ENCODE measurements at places on chromosomes 12 and 14. TPM values are rescaled to one million over a fixed set of nuclear protein-coding genes. Genes with fewer than 3 reads are reported as not detected.
A peak's percentile ranks its signal among the peaks of the same experiment; 100 is the strongest.

Gene CPNE6
- not detected for total RNA-seq

Gene CLEC4D
- 0.11 TPM for total RNA-seq

Gene DAO
- not detected for total RNA-seq

Gene HOXC11
- total RNA-seq, result not detected

Gene GALNT6
- 1.7 TPM for total RNA-seq

Gene PIWIL1
- not detected for total RNA-seq

Gene SLC6A13
- 3.2 TPM for total RNA-seq

Gene YAF2
- total RNA-seq, result 86.1 TPM

Gene TMEM263
- 35.8 TPM for total RNA-seq

Gene NPFF
- total RNA-seq, result not detected

Gene IFNG-AS1
- total RNA-seq, result not detected

Gene GALNT16
- 94.9 TPM for total RNA-seq

Gene ACADS
- 108 TPM for total RNA-seq

Gene ISCA2
- total RNA-seq, result 38.4 TPM

Gene CAPZA3
- total RNA-seq, result not detected

- DNase-seq, result peak; percentile 22
Measured at GRCh38 chr12:3020850-3021435, 56.2 kb upstream of the TSPAN9 start.

- no peak for DNase-seq
Measured at GRCh38 chr12:7503686-7504415, at the start of gene CD163. Gene CD163 (minus strand): TSS chr12:7503777. CDS start chr12:7503690, 87 bp downstream.

- DNase-seq, result no peak
Measured at GRCh38 chr12:64318605-64319004, 72.0 kb downstream of the C12orf56 start.

- no peak for DNase-seq
Measured at GRCh38 chr14:71734885-71735284, 197.3 kb upstream of the RGS6 start.

DNA sequence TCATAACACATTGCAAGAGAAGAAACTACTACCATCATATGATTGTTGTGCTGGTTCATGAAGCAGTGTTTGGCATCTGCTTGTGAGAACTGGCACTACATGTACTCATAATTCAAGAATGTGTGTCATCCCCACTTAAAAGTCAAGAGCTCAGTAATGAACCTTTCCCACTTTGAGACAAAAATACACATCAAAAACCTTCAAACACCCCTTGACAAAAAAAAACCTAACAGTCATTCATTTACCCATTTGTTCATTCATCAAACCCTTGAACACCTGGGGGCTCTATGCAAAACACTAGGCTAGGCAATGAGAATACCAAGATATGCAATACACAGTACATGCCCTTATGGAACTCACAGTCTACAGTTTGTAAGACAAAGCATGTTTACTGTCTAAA is 40.0 kb downstream of the KIF21A start:
- DNase-seq, result no peak

GRCh38 chr12:98343002-98343567 is 172.3 kb upstream of the TMPO start:
- DNase-seq, result no peak

GRCh38 chr14:39666386-39666785 is 234.2 kb upstream of the FBXO33 start:
- no peak for DNase-seq

DNA sequence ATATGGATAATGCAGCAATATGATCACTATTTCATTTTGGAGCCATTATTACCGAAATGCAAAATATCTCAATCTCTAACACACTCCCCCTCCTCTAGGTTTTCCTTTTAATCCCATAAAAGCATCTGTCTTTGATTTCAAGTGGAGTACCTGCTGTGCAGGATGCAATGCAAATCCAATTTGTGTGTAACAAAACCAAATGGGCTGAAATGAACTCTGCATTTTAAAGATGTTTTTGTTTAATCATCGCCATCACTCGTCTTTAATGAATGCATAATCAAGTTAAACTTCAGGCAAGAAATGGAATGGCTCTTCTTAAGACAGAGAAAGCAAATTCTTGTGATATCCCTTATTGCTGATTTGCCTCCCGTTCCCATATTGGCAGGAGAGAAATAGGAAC is 114.3 kb downstream of the SLC15A5 start:
- DNase-seq, result no peak

GRCh38 chr14:100155049-100155621 is 4.3 kb downstream of the DEGS2 start:
- peak; percentile 62 for DNase-seq

- no peak for DNase-seq
Measured at GRCh38 chr12:103809154-103809553, 31.9 kb downstream of the NT5DC3 start.

DNA sequence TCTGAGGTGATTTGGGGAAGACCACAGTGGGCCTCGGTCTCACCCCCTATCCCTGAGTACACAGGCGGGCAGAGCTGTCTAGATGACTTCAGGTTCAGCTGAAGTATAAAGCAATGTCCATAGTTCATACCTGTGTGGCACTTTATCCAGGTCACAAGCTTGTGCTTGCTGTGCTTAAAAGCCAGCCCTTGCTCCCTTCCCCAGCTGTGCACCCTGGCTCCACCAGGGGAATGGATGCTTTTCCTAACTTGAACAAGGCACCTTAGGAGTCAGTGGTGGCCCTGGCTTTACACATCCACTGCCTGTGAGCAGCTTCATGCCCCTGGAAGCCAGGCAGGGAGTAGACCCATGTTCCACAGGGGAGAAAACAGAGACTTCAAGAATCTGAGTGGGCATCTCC is 5.5 kb downstream of the CARMIL3 start:
- no peak for DNase-seq

GRCh38 chr14:68451696-68452373 is 341.0 kb downstream of the ZFP36L1 start:
- no peak for DNase-seq

GRCh38 chr12:122860854-122861586 is 25.8 kb downstream of the HIP1R start:
- no peak for DNase-seq

DNA sequence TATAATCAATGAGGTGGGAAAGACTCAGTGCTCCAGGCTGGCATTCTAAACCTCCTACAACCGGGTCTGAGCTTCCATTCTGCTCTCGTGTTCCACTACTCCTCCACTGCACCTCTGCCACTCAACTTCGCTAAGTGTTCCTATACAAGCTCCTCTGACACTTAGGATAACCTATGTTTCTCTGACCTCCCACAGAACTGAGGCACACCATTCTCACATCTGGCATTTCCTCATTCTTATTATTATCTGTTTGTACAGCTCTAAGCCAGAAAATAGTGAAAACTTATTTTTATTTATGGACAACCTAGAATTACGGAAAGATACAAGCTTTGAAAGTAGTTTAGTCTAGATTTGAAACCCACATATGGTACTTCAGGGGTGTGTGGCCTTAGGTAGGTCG is 127.0 kb downstream of the MED13L start:
- DNase-seq, result no peak

DNA sequence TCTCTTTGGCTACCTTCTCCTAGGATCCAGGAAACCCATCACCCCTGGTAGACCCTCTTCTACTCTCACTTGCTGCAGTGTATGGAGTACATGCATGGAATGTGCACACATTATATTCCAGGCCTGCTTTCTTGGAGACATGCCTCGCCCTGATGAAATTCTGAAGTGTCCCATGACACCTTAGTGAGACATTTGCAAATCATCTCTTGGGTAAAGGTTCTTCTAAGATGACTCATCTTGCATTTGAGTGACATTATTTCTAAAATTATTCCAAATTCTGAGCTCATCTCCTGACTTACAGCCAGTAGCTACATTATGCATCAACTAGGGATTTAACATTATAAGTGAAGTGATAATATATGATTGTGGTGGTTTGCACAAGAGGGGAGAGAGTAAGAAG is 49.8 kb downstream of the SDR9C7 start:
- no peak for DNase-seq

DNA sequence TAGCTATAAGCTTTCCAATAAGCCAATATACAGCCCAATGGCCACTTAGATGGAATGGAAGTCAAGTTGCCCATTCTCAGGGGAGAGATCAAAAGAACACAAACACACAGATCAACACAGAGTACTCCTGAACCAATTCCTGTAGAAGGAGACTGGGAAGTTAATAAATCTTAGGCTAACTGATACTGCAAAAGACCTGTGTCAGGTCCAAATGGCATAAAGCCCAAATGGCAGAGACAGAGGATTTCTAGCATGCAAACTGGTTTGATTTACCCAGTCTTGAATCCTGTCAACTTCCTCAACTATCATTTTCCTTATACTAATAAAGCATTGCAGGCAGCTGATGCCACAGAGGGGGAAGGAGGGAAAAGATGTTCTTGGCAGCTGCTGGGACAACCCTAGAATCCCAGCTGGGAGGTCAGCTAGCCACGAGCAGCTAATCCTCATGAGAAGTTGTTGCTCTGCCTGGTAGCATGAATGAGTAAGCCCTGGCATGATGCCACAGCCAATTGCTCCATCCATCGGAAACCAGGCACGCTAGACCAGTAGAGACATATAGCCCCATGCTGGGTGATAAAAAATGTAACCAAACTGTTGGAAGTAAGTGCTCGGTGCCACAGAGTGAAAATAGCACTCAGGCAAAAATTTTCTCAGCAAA is 26.2 kb downstream of the ANG start:
- DNase-seq, result peak; percentile 89

GRCh38 chr12:42570076-42570475 is 19.5 kb downstream of the PRICKLE1 start:
- DNase-seq, result no peak

DNA sequence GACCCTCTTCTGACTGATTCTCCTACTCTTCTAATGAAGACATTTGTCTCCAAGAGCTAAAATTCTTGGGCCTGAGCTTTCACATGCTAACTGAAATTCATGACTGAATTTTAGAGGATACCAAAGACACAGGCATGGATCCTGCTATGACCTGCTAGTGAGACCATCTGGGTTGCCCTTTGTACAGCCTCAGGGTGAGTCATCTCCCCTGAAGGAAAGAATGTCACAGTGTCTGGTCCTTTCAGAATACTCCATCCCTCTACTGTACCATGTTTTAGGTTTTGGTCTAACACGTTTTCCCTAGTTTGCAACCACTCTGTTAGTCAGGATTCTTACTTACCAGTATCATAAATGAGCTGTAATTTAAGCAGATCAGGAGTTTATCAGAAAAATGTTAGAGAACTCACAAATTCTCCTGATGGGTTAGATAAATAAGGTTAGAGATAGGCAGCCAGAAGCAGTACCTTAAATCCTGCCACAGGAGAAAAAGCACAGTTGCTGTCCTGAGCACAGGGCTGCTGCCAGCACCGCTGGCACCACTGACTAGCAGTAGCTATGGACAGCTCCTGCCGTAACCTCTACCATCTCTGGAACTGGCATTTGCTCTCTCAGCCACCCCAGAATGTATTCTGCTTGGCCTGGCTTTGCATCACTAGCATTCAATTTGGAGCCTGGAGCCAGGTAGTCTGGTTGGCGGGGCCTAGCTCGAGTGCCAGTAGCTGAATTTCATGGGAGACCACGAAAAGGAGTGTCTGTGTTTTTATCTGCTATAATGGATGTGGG is 127.6 kb downstream of the ANO6 start:
- DNase-seq, result peak; percentile 65

DNA sequence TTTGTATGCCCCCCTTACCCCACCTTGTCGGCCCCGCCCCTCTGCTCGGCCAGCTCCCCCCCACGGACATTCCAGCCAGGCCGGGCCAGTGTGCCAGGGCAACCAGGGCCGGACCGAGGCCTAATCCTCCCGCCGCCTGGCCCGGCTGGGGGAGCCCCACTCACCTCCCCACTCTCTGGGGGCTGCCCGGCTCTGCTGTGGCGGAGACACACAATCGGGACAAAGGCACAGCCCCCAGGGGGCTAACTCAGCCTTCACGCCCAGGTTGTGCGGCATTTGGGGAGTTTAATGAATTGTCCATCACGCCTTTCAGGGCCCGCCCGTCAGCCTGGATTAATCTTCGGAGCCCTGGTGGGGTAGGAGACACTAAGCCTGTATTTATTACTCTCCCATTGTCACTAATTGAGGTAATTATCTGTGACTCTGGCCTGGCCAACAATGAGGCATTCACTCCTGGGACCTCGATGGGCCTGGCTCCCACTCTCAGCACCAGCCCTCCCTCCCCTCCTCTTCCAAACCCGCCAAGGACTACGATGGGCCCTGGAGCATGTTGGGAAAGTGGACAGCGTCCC is 8.7 kb downstream of the WNT1 start:
- DNase-seq, result no peak

- no peak for DNase-seq
Measured at GRCh38 chr14:73712071-73712506, 2.1 kb downstream of the PNMA1 start.

- no peak for DNase-seq
Measured at GRCh38 chr12:16495196-16495595, 110.8 kb downstream of the LMO3 start.

- DNase-seq, result no peak
Measured at GRCh38 chr14:53850714-53851296, 105.8 kb downstream of the BMP4 start.

DNA sequence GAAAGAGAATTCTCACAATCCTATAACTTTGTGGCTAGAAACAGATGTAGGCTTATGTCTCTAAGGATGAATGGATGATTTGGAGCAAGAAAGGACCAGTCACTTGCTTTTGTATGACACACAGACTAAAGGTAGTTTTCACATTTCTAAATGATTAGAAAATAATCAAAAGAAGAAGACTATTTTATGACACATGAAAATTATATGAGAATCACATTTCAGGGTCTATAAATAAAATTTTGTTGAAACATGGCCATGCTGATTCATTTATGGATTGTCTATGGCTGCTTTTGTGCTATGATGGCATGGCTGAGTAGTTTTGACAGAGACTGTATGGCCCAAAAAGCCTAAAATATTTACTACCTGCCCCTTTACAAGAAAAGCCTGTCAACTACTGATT is 49.4 kb upstream of the FRMD6 start:
- no peak for DNase-seq

All from Right ventricle myocardium inferior (tissue), 1 donor.